ENCODE measurements at places on chromosomes 12 and 14. TPM values are rescaled to one million over a fixed set of nuclear protein-coding genes. Genes with fewer than 3 reads are reported as not detected.

- DNase-seq, result no peak
Observed at GRCh38 chr12:31471823-31472222, 119.1 kb downstream of the DENND5B start.

- DNase-seq, result no peak
Observed at GRCh38 chr12:32964981-32965585, 68.5 kb upstream of the PKP2 start.

DNA sequence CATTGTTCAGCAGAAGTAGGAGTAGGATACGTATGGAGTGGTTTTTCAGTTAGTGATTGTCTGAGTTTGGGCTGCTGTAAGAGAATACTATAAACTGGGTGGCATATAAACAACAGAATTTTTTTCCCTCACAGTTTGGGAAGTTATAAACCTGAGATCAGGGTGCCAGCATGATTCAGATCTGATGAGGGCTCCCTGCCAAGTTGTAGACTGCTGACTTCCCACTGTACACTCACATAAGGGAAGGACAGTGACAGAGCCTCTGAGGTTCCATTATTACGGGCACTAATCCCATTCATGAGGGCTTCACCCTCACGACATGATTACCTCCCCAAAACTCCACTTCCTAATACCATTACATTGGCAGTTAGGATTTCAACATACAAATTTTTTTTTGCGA lies 50.7 kb downstream of the ACSM4 start:
- peak; percentile 70 for DNase-seq

GRCh38 chr14:66432334-66432733 lies 53.8 kb upstream of the CCDC196 start:
- DNase-seq, result no peak

DNA sequence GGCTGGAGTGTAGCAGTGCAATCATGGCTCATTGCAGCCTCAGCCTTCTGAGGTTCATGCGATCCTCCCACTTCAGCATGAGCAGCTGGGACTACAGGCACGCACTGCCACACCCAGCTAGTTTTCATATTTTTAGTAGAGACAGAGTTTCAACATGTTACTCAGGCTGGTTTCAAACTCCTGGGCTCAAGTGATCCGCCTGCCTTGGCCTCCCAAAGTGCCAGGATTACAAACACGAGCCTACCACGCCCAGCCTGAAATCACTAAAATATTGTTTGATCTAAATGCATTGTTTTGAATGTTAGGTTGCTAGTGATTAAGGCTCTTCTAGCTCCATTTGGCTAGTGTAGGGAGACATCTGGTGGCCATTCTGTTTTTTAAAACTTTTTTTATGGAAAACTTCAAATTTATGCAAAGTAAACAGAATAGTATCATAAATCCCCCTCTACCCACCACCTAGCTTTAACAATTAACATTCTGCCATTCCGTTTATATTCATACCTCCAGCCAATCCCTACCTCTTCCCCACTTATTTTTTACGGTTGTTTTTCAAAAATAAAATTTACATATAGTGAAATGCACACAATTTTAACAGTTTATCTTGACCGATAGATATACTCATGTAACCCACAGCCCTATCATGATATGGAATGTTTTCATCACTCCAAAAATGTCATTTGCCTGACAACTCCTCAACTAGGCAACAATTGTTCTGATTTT lies 37.8 kb downstream of the MYO1H start:
- peak; percentile 58 for DNase-seq

DNA sequence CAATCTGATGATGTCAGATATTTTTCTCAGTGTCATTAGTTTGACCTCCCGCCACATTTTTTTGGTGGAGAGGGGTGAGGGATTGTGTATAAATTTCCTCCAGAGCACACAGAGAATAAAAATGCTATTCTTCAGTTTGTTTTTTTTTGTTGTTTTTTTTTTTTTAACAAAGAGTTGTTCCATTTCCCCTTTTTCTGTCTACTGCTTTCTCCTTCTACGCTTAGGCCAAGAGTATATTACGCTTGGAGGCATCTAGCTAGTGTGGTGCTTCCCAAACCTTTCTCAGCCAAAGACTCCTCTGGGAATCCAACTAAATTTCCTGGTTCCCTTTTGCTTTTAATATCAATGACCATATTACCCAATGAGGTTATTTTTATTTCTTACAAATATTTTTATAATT lies 465.6 kb downstream of the ZFP36L1 start:
- DNase-seq, result no peak

GRCh38 chr14:87508333-87508732 lies 484.6 kb downstream of the GALC start:
- DNase-seq, result no peak

GRCh38 chr12:105696-106095 lies 39.1 kb downstream of the IQSEC3 start:
- no peak for DNase-seq

- DNase-seq, result no peak
Observed at GRCh38 chr12:9809338-9809737, 17.9 kb upstream of the KLRF1 start.

DNA sequence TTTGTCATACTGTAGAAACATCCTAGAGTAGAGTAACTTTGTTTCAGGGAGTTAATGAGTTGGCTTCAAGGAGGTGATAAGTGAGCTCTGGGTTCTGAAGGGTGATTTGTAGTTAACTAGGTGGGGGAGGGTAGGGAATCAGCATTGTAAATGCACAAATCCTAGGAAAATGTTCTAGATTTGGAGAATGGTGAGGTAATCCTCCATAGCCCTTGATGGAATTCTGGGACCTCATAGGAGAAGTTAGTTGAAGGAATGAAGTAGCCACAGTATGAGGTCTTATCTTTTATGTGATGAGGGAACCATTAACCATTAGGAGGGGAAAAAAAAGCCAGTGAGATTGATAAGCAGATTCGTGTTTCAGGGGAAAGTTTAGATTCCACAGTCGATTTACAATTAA lies 8.0 kb downstream of the CNOT2 start:
- no peak for DNase-seq

DNA sequence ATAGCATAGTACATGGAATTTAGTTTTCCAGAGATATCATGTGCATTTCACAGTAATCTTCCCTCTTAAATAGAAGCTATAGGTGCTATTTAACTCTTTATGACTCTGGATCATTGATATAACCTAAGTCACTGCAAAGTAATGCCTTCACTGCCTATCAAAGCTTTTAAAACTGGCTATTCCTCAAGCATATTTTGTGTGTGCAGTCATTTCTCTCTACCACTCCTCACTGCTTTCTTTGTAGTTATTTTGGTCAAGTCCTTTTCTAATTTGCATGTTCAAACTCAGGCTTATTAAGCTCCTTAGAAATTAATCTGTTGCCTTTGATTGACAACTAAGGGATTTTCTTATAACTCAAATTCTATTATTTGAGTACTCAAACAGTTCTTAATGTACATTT lies 79.4 kb upstream of the PLEKHG7 start:
- no peak for DNase-seq

GRCh38 chr14:33554988-33555387 lies 395.9 kb downstream of the EGLN3 start:
- no peak for DNase-seq

- no peak for DNase-seq
Observed at GRCh38 chr14:102075155-102075554, 11.7 kb downstream of the HSP90AA1 start.

The PPP1R36 gene
- not detected for polyA plus RNA-seq

The FLVCR2 gene
- 1.8 TPM for polyA plus RNA-seq

The ANKRD33 gene
- polyA plus RNA-seq, result 0.92 TPM

The PIWIL1 gene
- not detected for polyA plus RNA-seq

The ZNF10 gene
- 3.7 TPM for polyA plus RNA-seq

The NAV3 gene
- polyA plus RNA-seq, result 6.7 TPM

The PTCSC3 gene
- not detected for polyA plus RNA-seq

The PIANP gene
- 0.08 TPM for polyA plus RNA-seq

The PTPRR gene
- 1.3 TPM for polyA plus RNA-seq

The TSPAN19 gene
- polyA plus RNA-seq, result not detected

The KCNJ8 gene
- polyA plus RNA-seq, result not detected

The AQP5 gene
- 2.7 TPM for polyA plus RNA-seq
